Natural killer cell treated with Interleukin-12 subunit alpha and Interleukin-12 subunit beta and Interleukin-15 and Interleukin-18, amount 100 ng/mL, for 72 hours (primary cell): ENCODE measurements at places on chromosomes 2 and 18. TPM values are rescaled to one million over a fixed set of nuclear protein-coding genes. Genes with fewer than 3 reads are reported as not detected.

PRSS56 gene
- total RNA-seq: not detected

SP5 gene
- total RNA-seq: not detected

- H3K27ac ChIP-seq: peak overlapping the region; percentile 3
- no peaks in the 10 kb centered on the region for H3K27me3 ChIP-seq
These were observed 51.9 kb downstream of the TET3 start for GRCh38 chr2:74036450-74037195.

DNA sequence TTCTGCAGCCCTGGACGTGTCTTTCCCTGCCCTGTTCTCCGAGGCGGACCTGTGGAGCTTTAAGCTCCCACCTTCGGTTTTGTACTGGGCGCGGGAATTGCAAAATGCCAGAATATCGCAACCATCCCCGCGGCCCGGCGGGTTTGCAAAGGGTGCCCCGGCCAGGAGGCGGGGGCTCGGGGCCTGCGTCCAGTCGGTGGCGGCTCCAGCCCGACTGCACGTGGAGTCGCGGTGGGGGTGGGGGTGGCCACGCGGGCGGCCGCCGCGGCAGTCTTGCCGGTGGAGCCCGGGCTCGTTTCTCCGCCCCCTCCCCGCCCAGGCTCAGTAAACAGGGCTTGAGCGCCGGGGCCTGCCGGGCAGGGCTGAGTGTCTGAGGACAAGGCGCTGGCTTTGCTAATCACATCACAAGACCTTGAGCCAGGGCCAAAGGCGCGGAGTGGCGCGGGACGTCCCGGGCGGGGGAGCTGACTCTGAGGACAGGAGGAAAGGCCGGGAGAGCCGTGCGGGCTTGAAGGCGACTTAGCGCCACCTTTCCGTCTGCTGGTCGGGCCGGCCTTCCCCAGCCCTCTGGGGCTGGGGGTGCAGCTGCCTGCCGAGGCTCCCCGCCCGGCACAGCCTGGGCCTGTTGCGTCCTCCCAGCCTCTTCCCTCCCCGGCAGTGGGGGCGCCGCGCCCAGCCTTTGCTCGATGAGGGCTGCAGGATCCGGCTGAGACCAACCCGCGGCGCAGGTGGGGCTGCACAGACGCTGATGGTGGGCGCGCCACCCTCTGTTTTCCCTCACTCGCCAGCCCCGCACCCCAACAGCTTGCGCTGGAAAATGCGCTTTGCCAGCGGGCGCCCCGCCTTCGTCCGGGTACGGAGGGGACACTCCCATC, 786 bp upstream of the ZFP36L2 start:
- H3K36me3 ChIP-seq: peaks cover 10% of the 10 kb centered on the region
- DNase-seq: peak; percentile 72
- peaks cover 39% of the 10 kb centered on the region for H3K4me1 ChIP-seq
- no peaks in the 10 kb centered on the region for H3K27me3 ChIP-seq
- H3K27ac ChIP-seq: peak overlapping the region; percentile 53

- DNase-seq: no peak
- H3K27ac ChIP-seq: no peak overlapping the region
- no peaks in the 10 kb centered on the region for H3K4me1 ChIP-seq
- H3K4me3 ChIP-seq: no peak overlapping the region
These were observed 6.5 kb upstream of the CFAP221 start for GRCh38 chr2:119537792-119538191.

AMER3 gene
- not detected for total RNA-seq

GRCh38 chr2:184562532-184562931, 35.8 kb upstream of the ZNF804A start:
- no peaks in the 10 kb centered on the region for H3K4me1 ChIP-seq
- no peaks in the 10 kb centered on the region for H3K36me3 ChIP-seq
- no peaks in the 10 kb centered on the region for H3K27me3 ChIP-seq
- H3K4me3 ChIP-seq: no peak overlapping the region

DNA sequence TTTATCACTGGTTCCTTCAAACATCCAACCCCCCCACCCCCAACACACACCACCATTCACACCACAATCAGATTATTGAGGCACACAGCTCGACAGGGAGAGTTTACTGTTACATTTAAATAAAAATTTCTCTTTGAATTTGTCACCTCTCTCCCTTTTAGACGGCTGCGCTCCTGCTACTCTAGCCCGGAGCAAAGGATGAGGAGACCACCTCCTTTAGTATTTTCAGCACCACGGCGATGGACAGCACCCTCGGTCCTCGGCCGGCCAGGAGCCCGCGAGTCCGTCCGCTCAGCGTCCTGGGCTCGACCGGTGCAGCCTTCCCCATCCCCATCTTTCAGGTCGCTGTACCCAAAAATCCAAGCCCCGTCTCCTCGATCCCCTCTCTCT, 892 bp downstream of the CELF4 start:
- no peak for DNase-seq
- H3K27ac ChIP-seq: no peak overlapping the region
- peaks cover 5% of the 10 kb centered on the region for H3K4me1 ChIP-seq

DNA sequence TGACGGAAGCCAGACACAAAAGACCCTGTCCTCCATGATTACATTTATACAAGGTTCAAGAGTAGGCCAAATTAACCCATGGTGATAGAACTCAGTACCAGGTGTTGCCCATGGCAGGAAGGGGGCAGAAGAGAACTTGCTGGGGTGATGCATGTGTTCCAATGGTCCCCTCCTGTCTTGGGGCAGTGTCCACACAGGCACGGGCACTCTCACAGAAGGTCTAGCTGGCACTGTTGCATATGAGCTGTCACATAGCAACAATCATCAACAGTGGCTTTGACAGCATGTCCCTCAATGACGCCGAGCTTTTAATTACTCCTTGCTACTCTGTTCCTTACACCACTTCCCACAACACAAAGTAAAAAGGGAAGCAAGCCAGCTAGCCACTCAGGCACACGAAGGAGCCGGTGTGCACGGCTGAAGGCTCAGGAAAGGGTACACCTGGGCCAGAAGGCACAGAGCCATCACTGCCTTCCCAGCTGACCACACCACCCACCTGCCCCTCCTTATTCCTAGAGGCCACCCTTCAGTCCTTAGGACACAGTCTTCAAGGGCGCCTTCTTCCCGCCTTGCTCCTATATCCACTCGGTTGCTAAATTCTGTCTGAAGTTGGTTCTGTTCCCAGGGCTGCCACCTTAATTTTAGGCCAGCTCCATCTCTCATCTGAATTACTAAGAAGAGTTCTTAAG, 28.9 kb downstream of the RPL31 start:
- peak; percentile 25 for DNase-seq
- no peaks in the 10 kb centered on the region for H3K4me1 ChIP-seq
- peaks cover 2% of the 10 kb centered on the region for H3K27me3 ChIP-seq
- no peak overlapping the region for H3K4me3 ChIP-seq
- H3K36me3 ChIP-seq: no peaks in the 10 kb centered on the region
- no peak overlapping the region for H3K27ac ChIP-seq

DNA sequence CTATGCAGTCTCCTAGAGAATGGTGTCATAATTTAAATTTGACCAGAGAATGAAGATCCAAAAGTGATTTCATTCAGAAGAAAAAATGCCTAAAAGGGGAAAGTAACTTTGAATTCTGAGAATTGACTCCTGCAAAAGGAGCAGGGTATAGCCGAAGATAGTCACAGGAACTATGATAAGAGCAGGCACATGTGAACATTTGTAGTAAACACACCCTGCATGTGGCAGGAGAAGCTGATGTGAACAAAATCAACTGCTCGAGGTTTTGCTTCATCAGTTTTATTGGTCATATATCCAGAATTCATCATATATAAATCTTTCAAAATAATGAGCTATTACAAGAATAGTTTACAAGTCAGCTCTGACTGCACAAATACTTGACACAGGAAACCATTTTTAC, 14.0 kb downstream of the MCFD2 start:
- peaks cover 14% of the 10 kb centered on the region for H3K36me3 ChIP-seq
- H3K27me3 ChIP-seq: no peaks in the 10 kb centered on the region
- DNase-seq: no peak
- H3K4me3 ChIP-seq: no peak overlapping the region
- no peak overlapping the region for H3K27ac ChIP-seq

- no peaks in the 10 kb centered on the region for H3K4me1 ChIP-seq
- H3K27ac ChIP-seq: no peak overlapping the region
- no peak overlapping the region for H3K4me3 ChIP-seq
- H3K36me3 ChIP-seq: no peaks in the 10 kb centered on the region
- no peak for DNase-seq
These were observed 1544.4 kb downstream of the LRP1B start for GRCh38 chr2:140586379-140586778.

GRCh38 chr2:99940963-99941362, 201.4 kb downstream of the AFF3 start:
- no peaks in the 10 kb centered on the region for H3K4me1 ChIP-seq
- H3K27me3 ChIP-seq: peaks cover 4% of the 10 kb centered on the region
- H3K4me3 ChIP-seq: no peak overlapping the region
- peak; percentile 42 for DNase-seq

APCDD1 gene
- total RNA-seq: not detected

PARD3B gene
- 0.52 TPM for total RNA-seq

DNA sequence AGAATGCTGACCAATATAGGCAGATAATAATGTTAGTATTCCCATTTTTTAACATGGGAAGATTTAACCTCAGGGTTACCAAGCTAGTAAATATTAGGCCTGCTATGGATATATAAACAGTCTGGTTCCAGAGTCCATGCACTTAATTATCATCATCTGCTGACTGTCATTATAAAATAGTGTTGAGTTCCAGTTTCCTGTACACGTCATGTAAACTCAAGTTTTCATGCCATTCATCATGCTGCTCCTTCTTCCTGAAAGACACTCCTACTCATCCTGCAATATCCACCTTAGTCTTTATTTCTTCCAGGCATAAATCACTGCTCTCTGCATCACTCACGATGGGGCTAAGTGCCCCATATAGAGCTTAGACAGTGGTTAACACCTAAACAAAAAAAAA, 420.8 kb upstream of the SPHKAP start:
- H3K4me1 ChIP-seq: no peaks in the 10 kb centered on the region
- DNase-seq: no peak
- H3K27ac ChIP-seq: no peak overlapping the region
- no peaks in the 10 kb centered on the region for H3K27me3 ChIP-seq

GRCh38 chr2:62505750-62506420, at the start of gene TMEM17:
Gene TMEM17 (minus strand): TSS chr2:62506195. CDS start chr2:62506129, 66 bp downstream.
- no peak within 1 kb of the TSS for H3K27ac ChIP-seq
- H3K4me1 ChIP-seq: peaks cover 12% of the 10 kb centered on the region
- no peaks in the 10 kb centered on the region for H3K36me3 ChIP-seq
- peak within 1 kb of the TSS; percentile 75 for H3K4me3 ChIP-seq
- peaks cover 20% of the 10 kb centered on the region for H3K27me3 ChIP-seq

DNA sequence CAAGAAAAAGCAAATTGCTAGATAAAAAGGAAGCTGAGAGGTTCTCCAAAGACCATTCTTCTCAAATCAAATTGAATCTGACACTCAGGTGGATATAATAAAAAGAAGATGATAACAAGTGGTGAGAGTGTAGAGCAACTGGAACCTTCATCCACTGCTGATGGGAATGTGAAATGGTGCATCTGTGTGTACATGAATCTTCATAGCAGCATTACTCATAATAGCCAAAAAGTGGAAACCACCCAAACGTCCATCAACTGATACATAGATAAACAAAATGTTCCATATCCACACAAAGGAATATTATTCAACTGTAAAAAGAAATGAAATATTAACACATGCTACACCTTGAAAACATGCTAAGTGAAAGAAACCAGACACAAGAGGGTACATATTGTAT, 357.2 kb upstream of the EPHA4 start:
- no peaks in the 10 kb centered on the region for H3K27me3 ChIP-seq
- DNase-seq: no peak
- no peak overlapping the region for H3K27ac ChIP-seq
- no peaks in the 10 kb centered on the region for H3K4me1 ChIP-seq

GRCh38 chr2:75087736-75088135, 111.6 kb downstream of the TACR1 start:
- no peak overlapping the region for H3K4me3 ChIP-seq
- no peak for DNase-seq
- peaks cover 8% of the 10 kb centered on the region for H3K27me3 ChIP-seq
- H3K27ac ChIP-seq: no peak overlapping the region
- peaks cover 14% of the 10 kb centered on the region for H3K36me3 ChIP-seq

ITGA4 gene
- total RNA-seq: 147 TPM

GRCh38 chr2:170973492-170974303, 44.6 kb downstream of the GORASP2 start:
- peaks cover 10% of the 10 kb centered on the region for H3K4me1 ChIP-seq
- H3K4me3 ChIP-seq: peak overlapping the region; percentile 71
- DNase-seq: peak; percentile 84
- H3K27ac ChIP-seq: peak overlapping the region; percentile 26

GRCh38 chr2:31294196-31294595, 60.2 kb downstream of the EHD3 start:
- H3K4me1 ChIP-seq: no peaks in the 10 kb centered on the region
- DNase-seq: no peak
- H3K36me3 ChIP-seq: no peaks in the 10 kb centered on the region
- H3K4me3 ChIP-seq: no peak overlapping the region

ASXL2 gene
- 38.8 TPM for total RNA-seq

DNA sequence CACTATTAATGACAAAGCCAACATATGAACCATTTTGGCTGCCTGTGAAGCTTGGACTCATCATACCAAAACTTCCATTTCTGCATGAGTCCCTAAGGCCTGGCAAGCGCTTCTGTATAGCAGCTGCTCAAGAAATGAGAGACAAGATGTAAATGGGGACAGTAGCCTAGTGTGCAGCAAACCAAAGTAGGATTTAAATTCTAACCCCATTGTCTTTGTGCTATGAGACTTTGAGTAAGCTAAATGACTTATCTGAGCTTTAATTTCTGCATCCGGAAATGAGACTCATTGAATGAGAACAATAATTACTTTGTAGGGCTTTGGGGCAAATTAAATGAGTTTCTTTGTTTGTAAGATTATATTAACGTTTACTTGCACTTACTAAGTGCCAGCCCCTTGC, 536.4 kb upstream of the CDH7 start:
- no peaks in the 10 kb centered on the region for H3K27me3 ChIP-seq
- no peak overlapping the region for H3K27ac ChIP-seq
- DNase-seq: no peak
- no peak overlapping the region for H3K4me3 ChIP-seq
- no peaks in the 10 kb centered on the region for H3K4me1 ChIP-seq

DNA sequence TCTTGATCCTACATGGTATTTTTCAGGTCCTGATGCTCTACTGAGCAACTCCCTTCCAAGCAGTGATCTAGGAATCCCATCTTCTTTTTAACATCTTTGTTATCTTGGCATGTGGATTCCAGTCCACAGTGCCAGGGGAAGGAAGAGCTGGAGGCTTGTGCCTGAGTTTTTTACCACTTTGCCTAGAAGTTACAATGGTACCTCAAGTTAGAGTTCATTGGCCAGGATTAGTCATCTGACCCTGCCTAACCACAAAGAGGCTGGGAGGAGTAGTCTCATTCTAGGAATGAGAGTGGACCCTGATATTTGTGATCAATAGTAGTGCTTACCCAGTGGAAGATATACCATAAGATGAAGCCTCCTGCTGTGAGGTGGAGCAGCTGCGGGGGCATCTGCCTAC, 109.3 kb downstream of the ADCYAP1 start:
- no peaks in the 10 kb centered on the region for H3K4me1 ChIP-seq
- H3K27ac ChIP-seq: no peak overlapping the region
- H3K27me3 ChIP-seq: no peaks in the 10 kb centered on the region
- no peak overlapping the region for H3K4me3 ChIP-seq
- DNase-seq: no peak

- DNase-seq: no peak
- no peaks in the 10 kb centered on the region for H3K27me3 ChIP-seq
- no peaks in the 10 kb centered on the region for H3K36me3 ChIP-seq
- H3K27ac ChIP-seq: no peak overlapping the region
These were observed 10.1 kb upstream of the RIOK3 start for GRCh38 chr18:23442958-23443357.
